Prostate gland (tissue), 2 donors: ENCODE measurements at places on chromosomes 1 and 21. TPM values are rescaled to one million over a fixed set of nuclear protein-coding genes. Genes with fewer than 3 reads are reported as not detected.

DNA sequence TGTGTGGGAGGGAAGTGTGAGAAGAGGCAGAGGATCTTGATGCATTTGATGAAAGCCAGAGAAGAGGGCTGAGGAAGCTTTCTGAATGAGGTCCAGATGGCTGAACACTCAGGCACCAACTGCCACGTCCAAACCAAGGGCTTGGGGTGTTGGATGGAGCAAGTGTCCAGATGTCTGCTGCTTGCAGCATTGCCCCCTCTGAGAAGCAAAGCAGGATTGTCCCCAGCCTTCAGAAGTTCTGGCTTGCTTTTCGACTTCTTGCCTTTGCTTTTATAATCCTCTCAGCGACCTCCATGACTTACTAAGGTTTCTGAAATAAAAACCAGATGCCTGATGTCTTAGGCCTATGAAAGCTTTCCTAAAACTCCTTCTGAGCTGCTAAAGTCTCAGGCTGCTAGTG, 182.5 kb downstream of the HUNK start:
- H3K27me3 ChIP-seq: no peaks in the 10 kb centered on the region
- H3K4me1 ChIP-seq: no peaks in the 10 kb centered on the region

- no peaks in the 10 kb centered on the region for H3K27me3 ChIP-seq
- no peaks in the 10 kb centered on the region for H3K4me1 ChIP-seq
- no peak for DNase-seq
These were observed 61.8 kb upstream of the LRRC8D start for GRCh38 chr1:89759036-89759435.

- H3K27ac ChIP-seq: peak overlapping the region; percentile 69
- H3K4me3 ChIP-seq: no peak overlapping the region
- DNase-seq: no peak
- H3K36me3 ChIP-seq: no peaks in the 10 kb centered on the region
These were observed 178.4 kb downstream of the PSMG1 start for GRCh38 chr21:39004634-39005501.

- no peaks in the 10 kb centered on the region for H3K36me3 ChIP-seq
- no peaks in the 10 kb centered on the region for H3K27me3 ChIP-seq
- no peak overlapping the region for H3K4me3 ChIP-seq
- no peak overlapping the region for H3K27ac ChIP-seq
- peaks cover 4% of the 10 kb centered on the region for H3K4me1 ChIP-seq
These were observed 14.6 kb downstream of the EXOC8 start for GRCh38 chr1:231322880-231323530.

DNA sequence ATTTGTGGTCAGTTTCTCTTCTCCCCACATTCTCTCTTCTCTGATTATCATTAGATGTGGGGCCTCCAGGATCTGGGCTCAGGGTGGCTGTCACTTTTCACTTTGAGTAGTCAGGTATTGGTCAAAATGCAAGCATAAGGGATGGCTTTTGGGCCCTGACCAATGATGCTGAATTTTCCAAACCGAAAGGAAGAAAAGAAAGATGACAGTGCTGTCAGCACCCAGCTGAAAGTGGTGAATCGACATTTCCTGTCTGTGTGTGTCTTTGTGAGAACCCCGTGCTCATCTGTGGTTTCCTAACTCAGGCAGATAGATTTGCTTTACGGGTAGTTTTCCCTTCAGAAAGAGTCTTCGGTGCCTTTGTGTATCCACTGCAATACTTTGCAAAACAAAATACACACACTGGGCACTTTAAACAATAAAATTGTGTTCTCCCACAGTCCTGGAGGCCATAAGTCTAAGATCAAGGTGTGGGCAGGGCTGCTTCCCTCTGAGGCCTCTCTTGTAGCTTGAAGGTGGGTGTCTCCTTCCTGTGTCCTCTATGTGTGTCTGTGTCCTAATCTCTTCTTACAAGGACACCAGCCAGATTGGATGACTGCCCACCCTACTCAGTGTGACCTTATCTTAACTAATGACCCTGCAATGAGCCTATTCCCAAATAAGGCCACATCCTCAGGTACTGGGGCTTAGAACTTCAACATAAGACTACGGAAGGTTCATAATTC, 274.8 kb upstream of the AJAP1 start:
- H3K4me1 ChIP-seq: no peaks in the 10 kb centered on the region
- DNase-seq: no peak
- H3K27me3 ChIP-seq: no peaks in the 10 kb centered on the region
- H3K36me3 ChIP-seq: no peaks in the 10 kb centered on the region
- H3K4me3 ChIP-seq: no peak overlapping the region

DNA sequence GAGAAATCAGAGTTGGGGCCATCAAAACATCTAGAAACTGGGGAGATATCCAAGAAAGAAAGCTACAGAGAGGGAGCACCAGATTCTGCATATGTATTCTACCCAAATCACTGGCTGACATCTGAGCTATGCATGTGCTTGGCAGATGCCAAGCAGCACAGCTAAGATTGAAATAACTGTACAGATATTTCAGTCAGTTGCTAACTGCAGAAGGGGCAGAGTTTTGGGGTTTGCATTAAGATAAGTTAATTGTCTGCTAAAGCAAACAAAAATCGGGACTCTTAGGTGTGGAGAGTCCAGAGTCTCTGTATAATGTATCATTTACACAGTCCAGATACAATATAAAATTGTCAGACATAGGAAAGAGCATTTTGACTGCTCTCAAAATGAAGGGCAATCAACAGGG, 437.1 kb downstream of the PTBP2 start:
- H3K4me1 ChIP-seq: no peaks in the 10 kb centered on the region
- no peaks in the 10 kb centered on the region for H3K36me3 ChIP-seq
- no peak overlapping the region for H3K27ac ChIP-seq
- no peak for DNase-seq

- H3K4me3 ChIP-seq: no peak overlapping the region
- no peaks in the 10 kb centered on the region for H3K4me1 ChIP-seq
- H3K27me3 ChIP-seq: no peaks in the 10 kb centered on the region
- no peaks in the 10 kb centered on the region for H3K36me3 ChIP-seq
- DNase-seq: peak; percentile 16
These were observed 137.1 kb downstream of the ACTL8 start for GRCh38 chr1:17892225-17892624.

Gene FCRL1
- total RNA-seq: 0.09 TPM

Gene GFI1
- total RNA-seq: 2.1 TPM

Gene SLC5A9
- total RNA-seq: not detected

Gene DVL1
- 165 TPM for total RNA-seq
